Stimulated activated CD8-positive, alpha-beta memory T cell treated with anti-CD3 and anti-CD28 coated beads, Interleukin-2, amount 100 ng/mL, for 1 hour (primary cell): ENCODE measurements at places on chromosomes 1 and 21.

DNA sequence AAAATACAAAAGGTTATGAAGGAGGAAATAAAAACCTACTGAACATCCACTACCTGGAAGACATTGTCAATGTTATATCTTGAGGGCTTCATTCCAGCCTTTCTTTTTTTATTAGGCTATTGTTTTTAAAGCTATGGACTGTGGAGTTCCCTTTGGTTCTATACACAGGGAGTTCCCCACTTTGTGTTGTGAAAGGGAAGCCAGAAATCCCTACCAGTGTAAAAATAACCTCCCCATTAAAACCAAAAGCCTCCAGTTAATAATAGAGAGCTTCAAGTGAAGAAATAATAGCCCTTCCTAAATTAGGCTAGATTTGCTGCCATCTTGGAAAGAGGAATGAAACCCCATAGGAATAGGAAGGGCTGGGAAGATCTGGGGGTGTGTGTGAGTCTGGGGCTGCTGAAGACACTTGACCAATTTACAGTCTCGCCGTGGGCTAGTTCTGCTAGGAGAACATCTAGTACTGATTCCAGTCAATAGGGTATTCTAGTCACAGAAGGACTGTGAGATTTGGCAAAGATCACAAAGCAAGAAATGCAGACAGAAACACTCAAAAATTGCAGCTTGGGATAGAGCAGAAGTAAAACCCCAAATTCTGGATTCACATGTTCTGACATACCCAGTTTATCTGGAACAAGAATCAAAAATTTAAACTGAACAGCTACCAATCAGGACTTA is 32.4 kb upstream of the PTGFRN start:
- DNase-seq: no peak

- no peak for DNase-seq
These were observed 314.0 kb downstream of the LMO4 start for GRCh38 chr1:87642581-87643221.

- no peak for DNase-seq
These were observed 55.3 kb downstream of the APP start for GRCh38 chr21:26115305-26115704.

DNA sequence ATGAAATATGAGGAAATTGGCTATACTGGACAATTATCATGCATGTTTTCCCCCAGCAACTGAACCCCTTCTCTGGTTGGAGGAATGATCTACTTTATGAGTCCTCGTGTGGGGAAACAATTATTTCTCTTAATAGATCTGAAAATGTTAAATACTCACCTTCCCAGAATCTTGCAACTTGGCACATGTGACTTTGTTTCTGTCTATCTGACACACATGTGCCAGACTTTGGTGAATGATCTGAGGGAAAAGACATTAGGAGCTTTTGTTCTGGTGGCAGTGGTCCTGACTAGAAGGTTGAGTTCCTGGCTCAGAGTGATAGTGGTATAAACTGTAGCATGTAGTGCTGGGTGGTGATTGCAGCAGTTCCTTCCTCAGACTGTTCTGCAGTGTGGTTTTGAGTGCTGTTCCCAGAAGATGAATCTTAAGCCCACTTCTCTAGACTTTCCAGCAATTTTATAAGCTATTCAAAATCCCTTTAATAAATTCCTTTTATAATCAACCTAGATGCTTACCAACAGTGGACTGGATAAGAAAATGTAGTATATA is 59.3 kb upstream of the B3GALNT2 start:
- DNase-seq: no peak

GRCh38 chr1:52032124-52032784 is 1.4 kb downstream of the KTI12 start:
- no peak for DNase-seq

DNA sequence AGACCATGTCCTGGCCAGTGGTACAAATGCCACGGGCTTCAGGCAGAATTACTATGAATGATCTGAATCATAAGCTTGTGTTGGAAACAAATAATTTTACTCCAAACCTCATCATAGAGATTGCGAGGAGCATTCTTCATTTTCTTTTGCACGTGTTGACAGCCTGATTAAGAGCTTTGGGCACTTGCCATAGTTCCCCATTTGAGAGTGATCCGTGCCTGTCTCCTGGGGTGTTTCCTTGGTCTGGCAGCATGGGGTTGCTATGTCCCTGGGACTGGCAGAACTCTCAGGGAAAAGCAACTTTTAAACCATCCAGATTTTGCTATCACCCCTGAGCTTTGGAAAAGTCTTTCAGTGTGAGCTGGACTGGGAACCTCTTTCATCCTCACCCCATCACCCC is 54.3 kb upstream of the KCNJ6 start:
- no peak for DNase-seq

DNA sequence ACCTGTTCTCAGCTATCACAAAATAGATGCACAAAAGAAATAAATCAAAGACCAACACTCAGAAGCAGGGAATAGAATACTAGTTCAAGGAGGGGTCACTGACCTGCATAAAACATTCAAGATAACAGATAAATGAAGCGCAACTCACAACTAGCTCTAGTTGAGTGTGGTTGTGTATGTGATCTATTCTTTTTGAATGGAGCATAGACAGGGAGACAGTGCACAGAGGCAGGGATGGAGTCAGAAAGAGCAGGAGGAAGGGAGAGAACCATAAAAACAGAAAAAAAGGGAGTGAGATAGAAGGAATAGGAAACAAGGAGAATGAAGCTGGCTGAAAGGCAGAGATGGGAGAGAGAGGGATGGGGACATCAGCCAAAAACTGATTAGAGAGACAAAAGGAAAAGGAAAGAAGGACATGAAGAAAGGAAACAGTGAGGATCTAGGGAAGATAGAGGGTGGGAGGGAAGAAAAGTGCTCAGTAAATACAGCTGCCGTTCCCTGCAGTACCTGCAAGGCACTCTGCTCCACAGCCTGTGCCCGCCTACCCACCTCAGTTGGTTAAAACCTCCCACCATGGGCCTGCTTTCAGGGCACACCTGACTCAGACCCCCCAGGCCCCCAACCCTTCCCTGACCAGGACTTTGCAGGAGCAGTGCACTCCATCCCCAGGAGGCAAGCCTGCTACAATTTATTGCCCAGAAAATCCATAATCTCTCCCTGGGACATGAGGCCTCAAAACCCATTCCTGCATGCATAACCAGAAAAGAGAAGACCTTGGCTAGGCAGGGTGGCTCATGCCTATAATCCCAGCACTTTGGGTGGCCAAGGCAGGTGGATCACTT is 385.2 kb upstream of the POU3F1 start:
- no peak for DNase-seq
